HepG2 (cell line): ENCODE measurements at places on chromosomes 2 and 18. TPM values are rescaled to one million over a fixed set of nuclear protein-coding genes. Genes with fewer than 3 reads are reported as not detected.

RTP5 gene
- not detected in 2 replicates for total RNA-seq

DNA sequence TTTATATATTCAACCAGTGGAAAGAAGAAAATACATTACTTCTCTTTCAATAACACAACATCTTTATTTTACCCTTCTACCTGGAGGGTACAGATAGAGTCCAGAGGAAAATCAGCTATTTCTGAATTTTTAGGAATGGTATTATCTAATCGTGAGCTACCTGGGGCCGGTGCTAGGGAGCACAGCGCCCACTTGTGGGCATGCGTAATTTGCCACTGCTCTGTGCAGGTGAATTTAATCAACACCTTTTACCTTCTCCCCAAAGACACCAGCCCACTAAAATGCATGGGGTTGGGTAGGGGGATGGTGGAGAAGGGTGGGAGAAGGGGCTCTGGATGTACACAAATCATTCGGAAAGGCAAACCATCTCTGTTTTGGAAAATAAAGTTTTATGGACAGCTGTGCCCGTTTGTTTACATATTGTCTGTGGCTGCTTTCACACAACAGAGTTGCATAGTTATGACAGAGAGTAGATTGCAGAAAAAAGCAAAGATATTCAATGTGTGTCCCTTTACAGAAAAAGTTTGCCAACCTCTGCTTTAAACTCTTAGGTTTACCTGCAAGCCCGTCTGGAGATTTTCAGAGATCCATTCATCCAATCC lies 51.5 kb upstream of the DCC start:
- peak; percentile 17 for DNase-seq

GRCh38 chr2:157898591-157898996 lies 22.5 kb upstream of the ACVR1 start:
- DNase-seq, result no peak

ALK gene
- not detected in 2 replicates for total RNA-seq

- no peak for DNase-seq
Observed at GRCh38 chr2:210172219-210172575, 988 bp upstream of the KANSL1L start.
